ENCODE measurements at places on chromosomes 4 and X.

GRCh38 chr4:105992641-105993305 is 97.5 kb downstream of the NPNT start:
- DNase-seq, result no peak

DNA sequence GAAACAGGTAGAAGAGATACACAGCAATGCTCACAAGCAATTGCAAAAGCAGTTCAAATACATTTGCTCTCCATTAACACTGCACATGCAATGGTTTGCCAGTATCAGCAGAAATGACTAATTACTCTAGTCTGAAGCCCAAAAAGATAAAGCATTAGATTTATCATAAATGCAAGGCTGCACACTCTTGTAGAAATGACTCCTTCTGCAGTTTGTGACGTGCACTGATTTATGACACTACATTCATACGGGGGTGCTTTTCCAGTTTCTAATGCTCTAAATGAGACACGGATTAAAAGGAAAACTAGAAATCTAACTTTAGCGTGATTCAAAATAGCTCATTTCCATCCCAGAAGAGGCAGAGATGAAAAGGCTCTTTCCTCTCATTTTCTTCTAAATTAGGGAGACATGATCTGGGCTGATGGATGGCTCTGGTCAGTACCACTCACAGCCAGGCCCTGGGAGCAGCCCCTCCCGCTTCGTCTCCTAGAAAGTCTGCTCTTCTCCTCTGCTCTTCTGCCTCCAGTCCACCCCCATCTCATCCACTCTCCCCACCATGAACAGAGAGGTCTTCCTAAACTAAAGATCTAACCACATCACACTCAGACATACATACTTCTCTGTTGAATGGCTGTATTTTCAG is 33.2 kb downstream of the PPP2R2C start:
- DNase-seq, result no peak

- peak; percentile 64 for DNase-seq
Observed at GRCh38 chrX:72123471-72124185, 8.1 kb downstream of the RTL5 start.

- DNase-seq, result no peak
Observed at GRCh38 chr4:128388352-128388630, 100.7 kb upstream of the PGRMC2 start.

- DNase-seq, result no peak
Observed at GRCh38 chr4:127528302-127528701, 104.5 kb upstream of the INTU start.

GRCh38 chr4:122728856-122729255 is 3.6 kb upstream of the BBS12 start:
- DNase-seq, result no peak

GRCh38 chr4:89123451-89123851 is 12.1 kb downstream of the TIGD2 start:
- DNase-seq, result no peak

GRCh38 chrX:133056341-133056740 is 40.6 kb downstream of the USP26 start:
- DNase-seq, result no peak

- DNase-seq, result no peak
Observed at GRCh38 chrX:122501652-122502051, 682.4 kb upstream of the GRIA3 start.

GRCh38 chrX:149650162-149650561 is 18.6 kb upstream of the TMEM185A start:
- DNase-seq, result no peak

- DNase-seq, result peak; percentile 20
Observed at GRCh38 chrX:22686138-22686541, 313.6 kb upstream of the DDX53 start.

DNA sequence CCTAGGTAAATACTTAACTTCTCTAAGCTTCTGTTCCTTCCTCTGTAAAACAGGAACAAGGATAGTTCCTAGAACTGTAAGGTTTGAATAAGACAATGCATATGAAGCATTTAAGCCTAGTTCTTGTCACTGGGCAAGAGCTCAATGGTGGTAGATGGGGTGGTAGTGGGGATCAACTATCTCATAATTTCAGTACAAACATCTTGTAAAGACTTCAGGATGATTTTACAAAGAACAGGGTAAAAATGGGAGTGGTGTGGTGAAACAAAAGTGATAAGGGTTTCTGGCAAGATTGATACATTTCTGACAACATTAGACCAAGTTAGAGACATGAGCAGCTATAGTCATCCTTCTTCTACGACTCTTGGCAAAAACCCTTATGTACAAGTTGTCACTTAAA is 137.8 kb downstream of the SCFD2 start:
- no peak for DNase-seq

GRCh38 chrX:151488677-151489076 is 74.8 kb upstream of the PASD1 start:
- no peak for DNase-seq

- DNase-seq, result no peak
Observed at GRCh38 chr4:53436251-53436650, 58.8 kb downstream of the FIP1L1 start.

GRCh38 chr4:22014222-22014741 is 65.7 kb upstream of the KCNIP4 start:
- no peak for DNase-seq

DNA sequence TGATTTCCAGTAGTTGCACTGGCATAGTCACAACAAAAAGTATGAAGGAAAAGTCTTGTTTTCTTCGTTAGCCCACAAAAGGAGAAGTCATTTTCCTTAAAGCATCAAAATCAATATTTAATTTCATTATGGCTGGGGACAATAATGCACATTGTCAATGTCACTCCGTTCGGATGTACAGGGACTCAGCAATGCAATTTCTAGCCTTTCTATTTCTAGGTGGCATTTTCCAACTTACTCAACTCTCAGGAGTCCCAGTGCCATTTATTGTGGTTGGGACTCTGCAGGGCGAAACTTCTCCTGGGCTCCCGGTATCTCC is 99.6 kb downstream of the CEP135 start:
- DNase-seq, result no peak

All from left cardiac atrium (tissue), 4 donors.